Stimulated activated CD4-positive, alpha-beta T cell treated with anti-CD3 and anti-CD28 coated beads, Interleukin-2, amount 100 ng/mL, for 48 hours (primary cell): ENCODE measurements at places on chromosomes 12 and 14.

GRCh38 chr12:104121001-104121400 is 17.0 kb downstream of the NFYB start:
- DNase-seq, result no peak

- DNase-seq, result no peak
Observed at GRCh38 chr14:69591317-69591716, 16.6 kb upstream of the CCDC177 start.

DNA sequence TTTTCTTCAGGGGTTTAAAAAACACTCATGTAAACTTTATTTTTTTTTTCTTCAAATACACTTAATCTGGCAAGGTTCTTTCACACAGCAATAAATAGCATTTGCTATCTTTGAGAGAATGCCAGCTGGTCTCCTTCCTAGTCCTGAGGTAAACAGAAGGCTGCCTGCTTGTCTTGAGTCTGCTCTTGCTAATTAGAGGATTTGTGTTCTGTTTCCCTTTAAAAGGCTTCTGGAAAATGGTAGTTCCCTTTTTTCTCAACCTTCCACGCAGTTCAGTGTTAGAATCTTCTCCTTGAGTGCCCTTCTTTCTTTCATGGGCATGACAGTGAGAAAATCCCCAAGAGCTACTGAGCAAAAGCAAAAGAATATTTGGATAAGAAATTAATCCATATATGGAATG is 92.3 kb upstream of the DCN start:
- no peak for DNase-seq

- no peak for DNase-seq
Observed at GRCh38 chr12:109811624-109811995, 21.6 kb downstream of the TRPV4 start.

- DNase-seq, result no peak
Observed at GRCh38 chr12:76124456-76124855, 40.0 kb upstream of the NAP1L1 start.

GRCh38 chr14:75697918-75698317 is 36.9 kb downstream of the TTLL5 start:
- no peak for DNase-seq

- DNase-seq, result no peak
Observed at GRCh38 chr14:54138024-54138353, 181.4 kb upstream of the BMP4 start.

- no peak for DNase-seq
Observed at GRCh38 chr12:120678572-120678971, 8.4 kb upstream of the MLEC start.

- no peak for DNase-seq
Observed at GRCh38 chr12:94429633-94430032, 30.0 kb downstream of the CEP83 start.

- no peak for DNase-seq
Observed at GRCh38 chr12:116188581-116188980, 88.9 kb downstream of the MED13L start.

GRCh38 chr14:31947680-31948595 is 129.2 kb upstream of the ARHGAP5 start:
- no peak for DNase-seq

DNA sequence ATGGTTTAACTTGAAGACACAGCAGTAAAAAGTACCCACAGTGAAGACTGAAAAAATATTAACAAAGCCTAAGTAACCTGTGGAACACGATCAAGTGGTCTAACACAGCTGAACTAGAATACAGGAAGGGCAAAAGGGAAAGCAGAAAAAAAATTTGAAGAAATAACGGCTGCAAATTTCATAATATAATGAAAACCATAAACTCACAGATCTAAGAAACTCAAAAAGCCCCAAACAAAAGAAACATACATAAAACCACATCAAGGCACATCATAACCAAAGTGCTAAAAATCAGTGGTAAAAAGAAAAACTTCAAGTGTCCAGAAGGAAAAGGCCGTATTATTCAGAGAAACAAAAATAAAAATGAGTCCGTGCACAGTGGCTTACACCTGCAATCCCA is 30.9 kb downstream of the SPPL3 start:
- no peak for DNase-seq

- no peak for DNase-seq
Observed at GRCh38 chr14:23409966-23410635, 2.0 kb upstream of the MYH6 start.

- no peak for DNase-seq
Observed at GRCh38 chr12:105522166-105522825, 191.8 kb downstream of the C12orf75 start.

- no peak for DNase-seq
Observed at GRCh38 chr12:92988622-92989130, 59.6 kb upstream of the EEA1 start.

- DNase-seq, result no peak
Observed at GRCh38 chr14:51454351-51454750, 197.4 kb upstream of the FRMD6 start.

DNA sequence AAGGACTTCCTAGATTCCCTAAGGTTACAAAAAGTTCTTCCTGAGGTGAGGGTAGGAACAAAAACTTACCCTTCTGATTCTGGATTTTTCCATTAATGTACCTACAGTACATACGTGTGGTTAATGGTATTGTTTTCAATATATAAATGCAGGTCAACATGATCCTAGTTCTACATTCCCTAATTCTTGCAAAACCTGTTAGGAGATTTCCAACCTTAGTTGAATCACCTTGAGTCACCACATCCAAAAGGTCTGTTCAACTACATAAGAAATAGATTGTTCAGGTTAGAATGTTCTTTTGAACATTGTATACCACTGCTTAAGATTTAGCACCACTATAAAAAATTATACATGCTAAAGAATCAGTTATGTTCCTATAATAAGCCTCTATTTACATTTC is 118.9 kb downstream of the GARIN6 start:
- no peak for DNase-seq

DNA sequence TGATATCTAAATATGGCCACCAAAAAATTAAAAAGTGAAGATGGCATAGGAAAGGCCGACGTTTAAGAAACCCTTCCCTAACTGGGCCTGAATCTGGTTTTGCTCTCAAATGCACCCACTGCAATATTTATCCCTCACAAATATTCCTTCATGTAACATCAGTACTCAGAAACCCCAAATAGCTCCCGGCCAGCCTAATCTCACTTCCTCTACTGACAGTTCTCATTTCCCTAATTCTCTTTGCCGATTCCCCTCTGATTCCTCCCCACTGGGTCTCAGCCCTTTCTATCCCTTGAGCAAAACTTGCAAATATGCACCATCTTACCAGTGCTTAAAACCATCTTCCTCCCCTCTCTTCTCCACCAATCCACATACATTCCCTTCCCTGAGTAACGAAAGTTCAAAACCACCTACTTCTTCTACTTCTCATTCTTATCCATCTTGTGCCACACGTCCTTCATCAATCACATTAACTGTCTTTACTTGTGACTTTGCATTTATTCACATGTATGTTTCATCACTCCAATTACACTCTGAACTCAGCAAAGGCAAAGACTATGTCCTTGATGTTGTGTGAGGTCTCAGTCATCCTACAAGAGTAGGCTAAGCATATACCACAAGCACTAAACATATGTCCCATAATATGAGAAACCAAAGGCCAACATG is 23.1 kb downstream of the KCNK10 start:
- DNase-seq, result no peak
